ENCODE measurements at places on chromosomes 1 and 21.

DNA sequence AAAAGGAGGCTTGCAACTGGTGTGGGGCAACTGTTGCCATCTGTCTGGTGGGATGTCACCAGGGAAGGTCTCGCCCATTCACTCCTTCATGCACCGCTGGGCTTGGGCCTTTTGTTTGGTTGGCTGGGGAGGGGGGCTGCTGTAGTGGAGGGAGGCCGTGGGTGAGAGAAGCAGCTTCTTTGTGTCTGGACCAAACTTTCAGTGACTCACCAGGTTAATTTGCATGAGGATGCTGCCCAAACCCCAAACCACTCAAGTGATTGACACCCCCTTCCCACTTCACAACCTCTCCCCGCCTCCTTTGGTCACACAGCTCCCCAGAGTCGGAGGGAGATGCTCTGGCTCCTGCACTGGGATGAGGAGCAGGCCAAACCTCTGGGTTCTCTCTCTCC lies 19.7 kb downstream of the BTG2 start:
- peak; percentile 54 for DNase-seq

DNA sequence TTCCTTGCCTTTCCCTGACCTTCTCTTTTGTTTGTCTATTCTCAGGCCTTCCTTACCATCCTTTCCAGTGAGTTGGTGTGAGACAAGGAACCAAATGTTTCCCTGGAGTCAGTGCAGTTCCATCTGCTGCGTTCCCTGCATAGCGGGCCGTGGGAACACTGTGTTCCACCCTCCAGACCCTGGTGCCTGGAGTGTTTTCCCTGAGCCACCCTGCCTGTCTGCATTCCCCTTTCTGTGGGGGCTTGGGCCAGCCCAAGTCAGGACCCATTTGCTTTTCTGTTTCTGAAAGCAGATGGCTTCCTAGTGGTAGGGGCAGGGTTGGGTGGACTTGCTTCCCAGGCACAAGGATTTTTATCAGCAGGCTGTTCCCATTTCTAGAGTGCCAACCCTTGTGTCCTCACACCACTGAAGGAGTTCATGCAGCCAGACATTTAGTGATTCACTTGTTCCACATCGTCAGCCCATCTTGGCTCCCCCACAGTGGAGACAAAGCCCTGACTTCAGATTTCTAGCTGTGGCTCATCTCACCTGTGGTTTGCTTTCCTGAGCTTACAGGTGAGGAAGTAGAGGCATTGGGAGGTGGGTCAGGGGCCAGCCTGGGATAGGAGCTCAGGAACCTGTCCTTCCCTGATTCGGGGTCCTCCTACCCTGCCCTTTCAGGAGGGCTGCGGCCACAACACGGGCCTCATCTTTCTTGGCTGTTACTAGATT lies 14.1 kb upstream of the MYOG start:
- DNase-seq = no peak

GRCh38 chr1:96178053-96178452 lies 543.5 kb upstream of the PTBP2 start:
- DNase-seq = no peak

DNA sequence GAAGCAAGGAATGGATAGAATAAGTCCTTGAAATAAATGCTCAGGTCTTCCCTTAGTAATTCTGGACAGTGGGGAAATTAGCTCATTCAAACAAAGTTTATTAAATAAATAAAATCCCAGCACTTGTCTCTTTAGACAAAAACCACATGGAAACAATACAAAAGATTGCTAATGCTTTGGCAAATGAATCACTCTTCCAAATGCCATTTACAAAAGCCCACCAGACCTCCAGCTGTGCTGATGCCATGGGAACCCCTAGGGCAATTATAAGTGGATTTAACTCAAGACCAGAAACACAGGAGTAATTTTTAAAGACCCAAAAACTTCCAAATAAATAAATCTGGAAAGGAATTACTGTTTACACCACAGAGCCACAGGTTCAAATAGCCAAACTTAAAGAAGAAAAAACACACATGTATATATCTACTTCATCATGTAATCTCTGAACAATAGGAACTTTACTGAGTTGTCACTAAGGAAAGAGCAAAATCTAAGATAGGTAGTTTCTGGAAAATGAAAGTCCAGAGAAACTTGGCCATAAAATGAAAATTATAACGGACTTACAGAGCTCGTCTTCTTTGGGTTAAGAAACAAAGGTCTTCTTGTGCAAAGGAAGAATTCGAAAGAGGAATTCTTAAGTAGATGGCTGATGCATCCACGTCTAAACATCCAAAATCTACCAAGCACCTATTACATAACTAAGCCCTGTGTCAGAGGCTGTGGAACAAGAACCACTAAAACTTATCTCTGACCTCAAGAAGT lies 399.4 kb downstream of the SMYD3 start:
- no peak for DNase-seq

- no peak for DNase-seq
Observed at GRCh38 chr21:44916965-44917364, 3.7 kb downstream of the ITGB2 start.

- DNase-seq = no peak
Observed at GRCh38 chr1:163155606-163156005, 47.1 kb downstream of the RGS5 start.

Data from T-helper 22 cell (primary cell).